Stimulated activated effector memory CD8-positive, alpha-beta T cell treated with anti-CD3 and anti-CD28 coated beads, Interleukin-12 subunit alpha, Interleukin-12 subunit beta, amount 100 ng/mL, for 72 hours (primary cell): ENCODE measurements at places on chromosomes 11 and 22.

DNA sequence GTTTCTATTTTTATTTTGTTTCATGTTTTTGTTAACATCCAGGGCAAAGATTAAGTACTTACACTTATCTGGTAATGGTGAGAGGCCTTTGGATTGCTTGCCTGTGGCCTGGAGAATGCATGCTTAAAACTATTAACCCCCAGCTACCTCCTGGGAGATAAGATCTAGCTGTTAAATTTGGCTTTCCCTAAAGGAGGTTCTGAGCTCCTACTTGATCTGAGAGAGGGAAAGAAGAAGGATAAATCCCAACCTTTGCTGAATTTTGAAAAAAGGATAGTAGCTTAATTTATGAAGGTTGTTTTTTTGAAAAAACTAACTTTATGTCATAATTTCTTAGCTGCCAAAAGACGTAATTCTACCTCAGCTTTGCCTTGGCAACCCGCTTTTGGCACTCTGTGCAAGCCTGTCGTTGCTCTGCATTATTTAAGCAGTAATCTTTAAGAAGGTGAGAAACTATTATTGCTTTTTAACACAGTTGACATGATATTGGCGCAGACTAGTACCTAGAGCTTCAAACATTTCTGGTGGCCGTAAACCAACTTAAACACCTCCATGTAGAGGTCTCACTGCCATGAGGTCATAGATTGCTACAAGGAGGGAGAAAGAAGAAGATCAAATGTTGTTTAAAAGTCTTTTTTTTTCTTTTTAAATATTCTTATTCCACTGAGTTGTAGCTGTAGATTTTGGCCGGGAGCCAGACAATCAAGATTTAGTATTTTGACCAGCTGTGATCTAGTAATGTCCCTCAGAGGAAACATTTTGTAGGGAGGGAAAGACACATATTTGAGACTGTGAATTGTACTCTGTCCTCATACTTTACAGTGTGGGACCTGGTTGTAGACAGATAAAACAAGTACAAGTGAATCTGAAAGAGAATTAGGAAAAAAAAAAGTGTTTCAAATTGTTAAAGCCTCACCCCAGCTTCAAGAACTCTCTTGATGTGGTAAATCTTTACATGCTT, 74.4 kb downstream of the WNT11 start:
- DNase-seq = no peak

GRCh38 chr11:73330569-73331093, 22.6 kb downstream of the ARHGEF17 start:
- no peak for DNase-seq

DNA sequence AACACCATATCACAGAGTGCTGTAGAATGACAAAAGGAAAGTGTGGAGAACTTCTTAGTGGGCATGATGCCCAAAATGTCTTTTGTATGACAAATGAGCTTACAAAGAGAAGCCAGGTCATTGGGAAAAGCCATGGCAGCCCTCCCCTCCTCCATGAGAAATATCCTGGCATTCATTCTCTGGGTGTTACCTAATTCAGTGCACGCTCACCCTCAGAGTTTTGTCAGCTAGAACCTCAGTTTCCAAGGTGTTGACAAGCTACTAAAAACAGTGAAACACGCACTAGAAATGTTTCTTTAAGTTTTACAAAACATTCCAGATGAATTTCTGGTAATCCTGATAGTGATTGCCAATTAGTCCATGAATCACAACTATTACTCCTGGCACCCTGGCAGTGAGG, 105.4 kb upstream of the FSHB start:
- no peak for DNase-seq

DNA sequence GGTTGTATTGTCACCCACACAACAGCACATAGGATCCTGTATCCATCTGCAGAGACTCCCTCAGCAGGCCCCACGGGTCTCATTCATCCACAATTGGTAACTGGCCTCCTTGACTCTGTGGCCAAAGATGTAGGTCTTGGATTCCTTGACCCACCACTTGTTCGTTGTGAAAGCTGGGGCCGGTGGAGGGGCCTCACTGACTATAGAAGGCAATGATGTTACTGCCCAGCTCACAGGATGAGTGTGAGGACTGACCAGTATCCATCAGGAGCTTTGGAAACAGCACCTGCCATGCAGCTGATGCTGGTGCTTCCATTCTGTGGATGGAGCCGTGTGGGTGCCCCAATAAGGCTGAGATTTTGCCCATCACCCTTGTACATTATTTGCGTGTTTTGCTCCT, 615.7 kb downstream of the BRD1 start:
- DNase-seq = no peak

- DNase-seq = no peak
Measured at GRCh38 chr11:110468121-110468520, 38.4 kb downstream of the FDX1 start.

DNA sequence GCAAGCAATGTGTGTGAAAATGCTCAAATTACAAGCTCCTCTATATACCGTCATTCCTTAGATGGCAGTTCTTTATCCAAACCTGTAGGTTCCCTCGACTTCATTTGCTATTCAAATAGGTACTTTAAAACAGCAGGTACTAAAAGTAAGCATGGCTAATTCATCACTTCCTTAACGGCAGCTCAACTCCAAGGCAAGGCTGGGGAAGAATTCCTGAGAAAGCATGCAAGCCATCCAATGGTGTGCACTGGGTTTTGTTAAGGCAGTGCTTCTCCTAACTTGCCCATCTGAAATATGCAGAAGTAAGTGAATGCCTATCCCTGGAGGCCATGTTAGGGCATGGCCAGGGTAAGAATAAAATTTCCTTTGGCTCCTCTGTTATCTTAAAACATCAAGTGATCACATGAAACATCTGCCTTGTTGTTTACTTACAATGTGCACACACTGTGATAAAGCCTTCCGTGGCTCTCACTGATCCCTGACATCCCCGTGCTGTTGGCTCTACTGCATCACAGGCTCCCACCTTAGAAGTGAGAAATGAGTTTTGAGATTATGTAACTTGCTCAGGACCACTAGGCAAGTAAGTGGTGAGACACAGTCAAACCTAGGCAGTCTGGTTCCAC, 52.1 kb downstream of the SMCO4 start:
- no peak for DNase-seq

- no peak for DNase-seq
Measured at GRCh38 chr11:11965656-11966353, 42.6 kb downstream of the DKK3 start.

GRCh38 chr11:132057266-132057665, 686.9 kb downstream of the NTM start:
- no peak for DNase-seq

DNA sequence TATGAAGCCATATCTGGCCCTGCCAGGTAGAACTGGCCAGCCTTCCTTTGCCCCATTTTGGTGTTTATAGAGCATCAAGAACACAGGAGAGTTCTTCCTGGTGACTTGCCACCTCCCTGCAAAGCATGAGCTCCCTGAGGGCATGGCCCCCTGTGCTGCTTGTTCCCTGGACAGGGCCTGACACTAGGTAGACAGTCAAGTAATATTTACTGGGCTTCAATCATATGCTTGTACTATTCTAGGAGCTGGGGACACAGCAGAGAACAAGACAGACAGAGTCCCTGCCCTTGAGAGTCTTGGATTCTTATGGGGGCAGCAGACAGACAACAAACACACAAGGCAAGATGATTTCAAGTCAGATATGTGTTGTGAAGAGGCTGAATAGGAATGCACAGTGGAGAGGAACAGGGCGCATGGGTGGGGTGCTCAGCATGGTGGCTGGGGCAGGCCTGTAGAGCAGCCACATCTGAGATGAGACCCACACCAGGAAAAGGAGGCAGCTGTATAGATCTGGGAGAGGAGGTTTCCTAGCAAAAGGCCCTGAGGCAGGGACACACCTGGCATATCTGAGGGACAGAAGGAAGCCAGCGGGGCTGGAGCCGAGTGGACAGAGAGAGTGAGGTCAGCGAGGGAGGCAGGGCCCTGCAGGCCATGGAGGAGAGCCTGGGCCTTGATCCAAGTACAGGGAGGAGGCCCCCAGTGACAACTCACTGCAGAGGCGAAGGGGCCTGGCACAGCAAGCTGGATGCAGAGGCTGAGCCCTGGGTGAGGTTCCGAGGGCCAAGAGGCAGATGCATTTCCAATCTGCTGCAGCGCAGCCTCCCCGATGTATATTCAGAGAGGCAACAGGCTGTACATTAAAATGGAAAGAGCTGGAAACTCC, 10.2 kb upstream of the CBX6 start:
- peak; percentile 46 for DNase-seq

DNA sequence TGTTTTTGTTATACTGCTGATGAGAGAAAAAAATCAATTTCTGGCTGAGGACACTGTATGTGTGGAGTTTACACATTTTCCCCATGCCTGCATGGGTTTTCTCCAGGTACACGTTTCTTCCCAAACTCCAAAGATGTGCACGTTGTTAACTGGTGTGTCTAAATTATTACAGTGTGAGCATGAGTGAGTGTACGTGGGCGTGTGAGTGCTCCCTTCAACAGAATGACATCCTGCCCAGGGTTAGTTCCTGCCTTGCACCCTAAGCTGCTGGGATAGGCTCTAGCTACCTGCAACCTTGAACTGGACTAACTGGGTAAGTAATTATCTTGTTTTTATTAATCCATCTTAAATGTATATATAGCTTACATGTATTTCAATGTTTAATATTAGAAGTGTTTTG, 5.5 kb downstream of the NPAT start:
- no peak for DNase-seq

- DNase-seq = no peak
Measured at GRCh38 chr11:106695506-106695905, 322.8 kb downstream of the GUCY1A2 start.

GRCh38 chr11:65180877-65181568, 705 bp upstream of the CAPN1 start:
- DNase-seq = peak; percentile 84

- DNase-seq = no peak
Measured at GRCh38 chr11:13341026-13341425, 63.4 kb downstream of the BMAL1 start.

DNA sequence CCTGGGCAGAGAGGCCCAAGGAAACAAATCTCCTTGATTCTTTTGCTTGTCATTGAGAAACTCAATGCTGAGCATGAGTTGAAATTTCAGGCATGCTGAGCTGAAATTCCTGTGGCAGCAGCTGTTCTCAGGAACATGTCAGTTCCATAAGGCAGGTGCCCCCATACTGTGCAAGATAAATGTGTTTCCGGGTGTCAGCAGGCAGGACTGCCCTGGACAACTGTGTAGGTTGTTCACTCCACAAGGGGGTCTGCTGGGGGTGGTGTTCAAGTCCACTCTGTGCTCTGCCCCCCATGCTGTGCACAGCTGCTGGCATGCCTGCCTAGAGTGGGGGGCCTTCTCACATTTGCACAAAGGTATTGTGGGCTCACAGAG, 133.7 kb downstream of the CTTN start:
- DNase-seq = no peak

DNA sequence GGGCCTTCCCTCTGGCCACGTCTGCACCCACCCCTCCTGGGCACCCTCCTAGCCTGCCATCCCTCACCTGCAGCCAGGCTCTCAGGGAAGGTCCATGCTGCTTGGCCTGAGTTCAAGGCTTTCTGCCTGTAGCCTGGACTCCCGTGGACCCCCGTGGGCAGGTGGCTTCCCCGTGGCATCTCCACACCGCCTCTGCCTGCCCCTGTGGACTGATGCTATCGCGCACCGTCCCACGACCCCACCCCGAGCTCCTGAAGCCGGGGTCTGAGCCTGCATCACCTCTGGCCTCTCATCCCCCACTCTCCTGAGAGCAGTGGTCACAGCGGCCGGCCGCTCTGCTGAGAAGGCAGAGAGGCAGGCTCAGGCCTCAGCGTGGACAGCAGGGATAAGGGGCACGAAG, 4.5 kb downstream of the IFITM5 start:
- no peak for DNase-seq

GRCh38 chr22:48575618-48576332, 1251.9 kb downstream of the BRD1 start:
- no peak for DNase-seq

DNA sequence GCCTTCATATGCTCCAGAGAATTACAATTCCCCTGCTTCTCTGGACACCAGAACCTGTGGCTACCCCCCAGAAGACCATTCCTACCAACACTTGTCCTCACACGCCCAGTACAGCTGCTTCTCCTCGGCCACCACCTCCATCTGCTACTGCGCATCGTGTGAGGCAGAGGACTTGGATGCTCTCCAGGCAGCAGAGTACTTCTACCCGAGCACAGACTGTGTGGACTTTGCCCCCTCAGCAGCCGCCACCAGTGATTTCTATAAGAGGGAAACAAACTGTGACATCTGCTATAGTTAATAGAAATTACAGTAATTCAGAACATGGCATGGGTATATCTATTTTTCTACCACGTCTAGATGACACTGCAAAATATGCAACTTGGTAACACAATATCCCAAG, 9.8 kb downstream of the POU2AF3 start:
- DNase-seq = no peak

- no peak for DNase-seq
Measured at GRCh38 chr11:133318221-133318620, 214.1 kb downstream of the OPCML start.

DNA sequence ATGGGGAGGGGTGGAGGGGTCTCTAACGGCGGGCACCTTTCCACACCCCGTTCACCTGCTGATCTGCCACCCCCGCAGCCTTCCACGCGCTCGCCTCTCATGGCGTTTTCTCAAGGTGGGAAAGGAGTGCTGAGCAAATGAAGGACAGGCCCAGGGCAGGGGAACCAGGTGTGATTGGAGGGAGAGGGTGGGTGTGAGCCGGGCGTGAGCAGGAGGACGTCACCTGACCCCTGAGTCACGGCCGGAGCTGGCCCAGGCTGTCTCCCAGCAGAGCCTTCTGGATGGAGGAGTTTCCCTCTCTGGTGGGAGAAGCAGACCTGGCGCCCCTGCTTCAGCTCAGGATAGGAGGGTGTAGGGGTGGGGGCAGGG, 14.0 kb upstream of the ARHGAP8 start:
- no peak for DNase-seq

DNA sequence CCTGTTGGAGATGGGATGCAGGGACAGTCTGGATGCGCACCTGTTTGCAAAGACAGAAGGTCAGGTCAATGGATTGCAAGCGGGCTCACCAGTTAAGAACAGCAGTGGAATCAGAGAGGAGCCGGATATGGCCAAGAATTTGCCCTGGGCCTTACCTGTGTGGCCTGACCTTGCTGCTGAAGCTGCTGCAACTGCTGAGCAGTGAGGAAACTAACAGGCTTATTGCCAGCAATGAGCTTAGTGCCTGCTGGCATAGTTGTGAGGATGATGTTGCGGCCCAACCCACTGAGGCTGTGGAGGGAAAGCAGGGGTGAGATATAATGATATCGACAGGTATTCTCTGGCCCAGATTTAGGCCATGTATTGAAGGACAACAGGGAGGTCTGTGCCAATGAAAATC, 30.6 kb downstream of the NFRKB start:
- DNase-seq = no peak
